ENCODE measurements at places on chromosomes 5 and 9. TPM values are rescaled to one million over a fixed set of nuclear protein-coding genes. Genes with fewer than 3 reads are reported as not detected.

PLAC8L1 gene
- not detected for total RNA-seq

C5 gene
- 10.3 TPM for total RNA-seq

FOXI1 gene
- total RNA-seq: 0.10 TPM

NR2F1-AS1 gene
- 5.4 TPM for total RNA-seq

GABBR2 gene
- 0.39 TPM for total RNA-seq

TUT7 gene
- total RNA-seq: 51.1 TPM

FAF2 gene
- 32.4 TPM for total RNA-seq

FST gene
- 58.7 TPM for total RNA-seq

LURAP1L gene
- 21.3 TPM for total RNA-seq

PFN3 gene
- total RNA-seq: not detected

ZNF169 gene
- 4.8 TPM for total RNA-seq

TPPP gene
- 1.1 TPM for total RNA-seq

- no peak for DNase-seq
Measured at GRCh38 chr9:79555474-79556089, 16.2 kb upstream of the TLE4 start.

GRCh38 chr5:79561525-79561893, 47.6 kb upstream of the HOMER1 start:
- no peak for DNase-seq

- no peak for DNase-seq
Measured at GRCh38 chr9:130143279-130143893, 28.8 kb upstream of the NCS1 start.

GRCh38 chr9:18456624-18457237, 17.2 kb upstream of the ADAMTSL1 start:
- DNase-seq: no peak

DNA sequence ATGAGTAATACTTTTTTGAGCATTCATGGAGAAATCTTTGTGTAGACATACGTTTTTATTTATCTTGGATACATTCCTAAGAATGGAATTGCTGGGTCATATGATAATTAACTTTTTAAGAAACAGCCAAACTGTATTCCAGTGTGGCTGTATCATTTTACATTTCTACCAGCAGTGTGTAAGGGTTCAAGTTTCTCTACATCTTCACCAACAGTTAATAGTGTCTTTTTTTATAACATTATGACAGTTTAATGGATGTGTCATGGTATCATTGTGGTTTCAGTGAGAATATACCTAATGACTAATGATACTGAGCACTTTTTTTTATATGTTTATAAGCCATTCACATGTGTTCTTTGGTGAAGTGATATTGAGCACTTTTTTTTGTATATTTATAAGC, 52.4 kb downstream of the NIPBL start:
- DNase-seq: no peak

GRCh38 chr5:110625376-110625999, 101.0 kb downstream of the TMEM232 start:
- no peak for DNase-seq

DNA sequence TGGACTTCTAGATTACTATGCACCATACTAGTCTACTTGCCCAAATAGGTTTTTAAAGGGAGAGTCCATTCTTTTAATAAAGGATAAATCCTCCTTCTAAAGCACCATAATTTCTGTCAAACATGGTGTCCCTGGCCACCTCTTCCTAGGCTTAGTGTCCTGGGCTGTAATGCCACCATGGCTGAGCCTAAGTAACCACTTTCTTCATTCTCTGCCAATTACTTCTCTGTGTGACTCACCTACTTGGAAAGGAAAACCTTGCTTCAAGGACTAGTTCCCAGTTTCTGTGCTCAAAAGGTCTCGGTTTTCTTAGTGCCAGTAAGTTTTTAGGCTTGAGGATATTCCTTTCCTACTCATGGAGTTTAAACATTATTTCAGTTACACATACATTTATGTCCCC, 273.4 kb downstream of the DENND1A start:
- DNase-seq: no peak

GRCh38 chr9:2464624-2465023, 157.0 kb upstream of the VLDLR start:
- no peak for DNase-seq

DNA sequence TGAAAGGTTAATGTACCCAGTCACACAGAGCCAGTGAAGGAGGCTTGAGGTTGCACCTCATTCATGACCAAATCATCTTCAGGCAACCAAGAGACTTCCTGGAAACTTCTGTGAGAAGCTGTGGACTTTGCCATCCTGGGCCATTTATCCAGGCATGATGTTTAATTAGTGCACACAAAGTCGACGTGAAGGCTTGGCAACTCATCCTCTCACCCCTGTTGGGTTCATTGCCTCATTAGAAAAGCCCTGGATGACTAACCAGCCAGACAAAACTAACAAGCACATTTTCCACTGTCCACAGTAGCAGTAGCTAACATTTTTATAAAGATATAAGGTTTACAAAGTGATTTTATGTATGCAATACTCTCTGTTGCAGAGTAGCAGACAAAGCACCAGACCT, 65.7 kb upstream of the ZNF462 start:
- DNase-seq: no peak

DNA sequence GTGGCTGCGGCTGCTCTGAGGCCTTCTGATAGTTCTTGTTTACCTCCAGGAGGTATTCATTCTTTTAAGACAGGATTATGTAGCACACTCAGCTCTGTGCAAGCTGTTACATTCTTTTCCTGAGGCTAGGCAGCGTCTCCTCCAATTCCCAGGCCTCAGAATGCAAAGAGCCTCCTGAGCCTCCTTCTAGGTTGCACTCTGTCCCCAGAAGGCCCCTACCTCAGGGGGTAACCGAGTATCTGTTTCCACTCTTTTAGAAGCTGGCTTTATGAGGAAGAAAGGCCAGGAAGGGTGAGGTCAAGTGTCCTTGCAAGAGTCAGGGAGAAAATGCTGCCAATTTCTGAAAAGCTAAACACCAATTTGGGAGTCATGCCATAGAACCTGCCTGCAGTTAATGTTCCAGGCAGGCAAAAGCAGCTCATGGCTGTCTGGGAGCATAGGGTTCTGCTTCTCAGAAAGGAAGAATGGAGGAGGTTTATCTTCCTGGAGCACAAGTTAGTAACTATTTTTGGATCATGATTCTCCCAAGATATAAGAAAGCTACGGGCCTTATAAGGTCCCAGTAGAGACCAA, 178.9 kb downstream of the SEMA6A start:
- no peak for DNase-seq

DNA sequence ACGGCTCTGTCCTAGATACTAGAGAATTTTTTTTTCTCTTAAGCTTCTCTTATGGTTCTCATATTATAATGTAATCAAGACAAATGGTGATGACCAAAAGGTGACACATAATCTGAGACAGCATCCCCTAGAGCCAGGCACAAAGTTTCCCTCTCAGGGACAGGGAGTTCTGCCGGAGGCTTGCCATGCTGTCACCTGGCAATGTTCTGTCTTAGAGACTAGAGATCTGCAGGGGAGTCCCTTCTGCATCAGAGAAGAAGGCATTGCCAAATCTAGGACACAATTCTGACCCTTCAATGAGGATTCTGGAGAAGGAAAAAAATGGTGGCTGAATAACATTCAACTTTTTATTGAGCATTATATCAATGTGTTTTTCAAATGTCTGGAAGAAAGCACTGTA, 261.2 kb upstream of the TRPC7 start:
- no peak for DNase-seq

DNA sequence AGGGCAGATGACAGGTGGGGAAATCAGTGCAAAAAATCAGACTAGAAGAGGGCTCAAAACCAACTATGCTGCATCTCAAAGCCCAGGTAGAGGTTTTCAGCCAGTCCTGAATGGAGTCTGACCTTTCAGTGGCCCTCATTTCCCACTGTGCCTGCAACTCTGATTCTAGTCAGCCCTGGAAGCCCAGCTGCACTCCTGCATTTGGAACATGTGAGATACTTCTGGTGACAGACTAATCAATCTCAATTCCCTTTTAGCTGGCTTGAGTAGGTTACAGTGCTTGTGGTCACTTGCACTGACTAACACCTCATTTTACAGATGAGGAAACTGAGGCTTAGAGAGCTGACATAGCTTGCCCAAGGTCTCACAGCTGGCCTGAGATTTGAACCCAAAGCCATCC, 7.9 kb upstream of the ACSL6 start:
- no peak for DNase-seq

GRCh38 chr5:72702881-72703434, 113.5 kb upstream of the TNPO1 start:
- no peak for DNase-seq

DNA sequence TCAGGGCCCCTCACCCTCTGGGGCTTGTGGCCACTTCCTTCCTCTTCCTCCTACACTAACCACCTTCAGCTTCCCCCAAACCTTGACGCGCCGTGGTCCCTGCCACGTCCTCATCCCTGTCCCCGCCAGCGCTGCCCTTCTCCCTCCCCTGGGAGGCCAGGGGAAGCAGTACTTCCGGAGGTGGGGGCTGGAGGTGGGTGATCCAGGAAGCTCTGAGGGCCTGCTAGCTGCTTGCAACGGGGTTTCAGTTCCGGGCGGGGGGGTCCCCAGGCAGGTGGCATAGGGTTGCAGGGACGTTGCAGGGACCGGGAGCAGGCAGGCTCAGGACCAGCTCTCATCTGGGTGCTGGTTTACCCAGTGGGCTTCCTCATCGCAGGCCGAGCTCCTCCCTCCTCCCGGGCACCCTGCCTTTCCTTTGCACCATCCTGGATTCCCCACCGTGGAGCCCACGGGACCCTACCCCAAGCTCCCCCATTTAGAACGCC, 70.0 kb downstream of the RXRA start:
- DNase-seq: no peak

- DNase-seq: no peak
Measured at GRCh38 chr9:95230046-95230445, 87.5 kb downstream of the FANCC start.

GRCh38 chr5:41747708-41748107, 122.5 kb downstream of the OXCT1 start:
- DNase-seq: no peak

- DNase-seq: no peak
Measured at GRCh38 chr5:96548905-96549304, 113.3 kb upstream of the CAST start.

DNA sequence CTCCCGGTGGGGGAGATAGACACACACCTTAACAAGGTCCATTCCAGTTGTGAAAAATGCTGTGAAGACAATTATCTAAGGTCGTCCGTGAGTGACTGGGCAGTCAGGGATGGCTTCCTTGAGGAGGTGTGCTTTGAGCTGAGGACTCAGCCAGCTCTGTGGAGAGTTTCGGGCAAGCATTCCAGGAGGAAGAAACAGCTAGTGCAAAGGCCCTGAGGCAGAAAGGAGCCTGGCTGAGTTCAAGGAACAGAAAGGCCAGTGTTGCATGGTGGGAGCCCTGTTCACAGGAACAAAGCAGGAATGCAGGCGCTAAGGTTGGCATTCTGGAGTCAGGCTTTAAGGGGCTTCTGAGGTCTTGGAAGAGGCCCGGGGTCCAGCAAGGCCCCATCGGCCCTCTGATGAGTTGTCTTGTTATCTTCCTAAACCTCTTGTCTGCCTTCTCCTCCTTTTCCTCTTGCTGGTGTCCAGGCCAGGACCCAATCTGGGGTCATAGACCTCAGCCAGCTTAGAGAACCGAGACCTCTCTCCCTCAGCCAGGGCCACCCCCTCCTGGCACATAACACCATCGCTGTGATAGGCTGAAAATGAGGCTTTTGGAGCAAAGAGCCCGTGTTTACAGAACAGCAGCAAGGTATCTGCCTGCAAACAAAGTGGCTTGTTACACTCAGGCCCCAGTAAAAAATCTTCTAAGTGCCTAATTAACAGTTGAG, 270.2 kb upstream of the MVB12B start:
- no peak for DNase-seq

DNA sequence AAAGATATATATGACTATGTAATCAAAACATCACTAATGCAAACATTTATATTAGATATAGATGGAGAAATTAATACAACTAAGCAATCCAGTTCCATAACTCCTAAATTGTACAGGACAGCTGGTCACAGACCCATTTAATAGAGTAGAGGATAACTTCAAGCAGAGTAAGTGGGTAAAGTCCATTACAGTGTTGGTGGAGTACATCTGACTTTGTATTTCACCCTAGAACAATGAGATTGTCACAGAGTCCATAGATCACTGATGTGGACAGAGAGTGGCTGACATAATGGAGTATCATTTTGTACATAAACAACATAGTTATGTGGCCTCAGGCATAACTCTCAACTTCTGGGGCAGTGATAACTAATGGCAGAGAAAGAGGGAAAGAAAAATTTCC, 267.8 kb upstream of the KLF9 start:
- DNase-seq: no peak

- DNase-seq: no peak
Measured at GRCh38 chr9:117644932-117645636, 59.1 kb upstream of the TLR4 start.

- DNase-seq: no peak
Measured at GRCh38 chr5:172841256-172841655, 7.2 kb downstream of the ERGIC1 start.

DNA sequence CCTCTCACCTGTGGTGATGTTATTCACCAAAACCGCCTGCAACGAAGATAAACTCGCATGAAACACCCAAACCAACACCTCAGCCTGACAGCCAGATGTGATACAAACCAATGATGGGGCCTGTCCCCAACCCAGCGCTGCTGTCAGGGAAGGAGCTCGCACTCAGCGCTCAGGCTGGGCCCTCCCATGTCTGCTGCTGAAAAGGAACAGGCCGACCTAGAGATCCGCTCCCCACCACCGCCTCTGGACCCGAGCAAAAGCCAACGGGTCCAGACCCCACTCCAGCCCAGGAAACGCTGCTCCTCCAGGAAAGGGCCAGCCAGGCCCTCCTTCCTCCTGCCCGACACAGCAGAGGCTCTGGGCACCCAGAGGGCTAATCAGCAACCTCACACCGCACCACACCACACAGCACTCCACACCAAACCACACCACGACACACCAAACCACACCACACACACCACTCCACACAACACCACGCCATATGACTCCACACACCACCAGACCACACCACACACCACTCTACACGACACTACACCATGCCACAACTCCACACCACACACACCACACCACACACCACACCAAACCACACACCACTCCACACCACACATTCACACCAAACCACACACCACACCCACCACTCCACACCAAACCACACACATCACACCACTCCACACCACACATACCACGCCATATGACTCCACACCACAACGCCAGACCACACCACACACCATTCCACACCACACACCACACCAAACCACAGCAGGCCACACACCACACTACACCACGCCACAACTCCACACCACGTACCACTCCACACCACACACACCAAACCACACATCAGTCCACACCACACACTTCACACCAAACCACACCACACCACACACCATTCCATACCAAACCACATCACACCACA, 46.5 kb downstream of the GOLM1 start:
- DNase-seq: no peak

- DNase-seq: no peak
Measured at GRCh38 chr5:154505567-154505966, 27.5 kb upstream of the HAND1 start.

- DNase-seq: peak; percentile 58
Measured at GRCh38 chr9:90095682-90096081, 490.9 kb downstream of the GADD45G start.
